ENCODE measurements at places on chromosomes 4 and X.

GRCh38 chr4:2087170-2087569 is 28.0 kb downstream of the NAT8L start:
- DNase-seq: no peak

GRCh38 chr4:8050555-8051206 is 107.9 kb downstream of the ABLIM2 start:
- peak; percentile 5 for DNase-seq

GRCh38 chrX:119036107-119037029 is 36.4 kb upstream of the CT47C1 start:
- no peak for DNase-seq

DNA sequence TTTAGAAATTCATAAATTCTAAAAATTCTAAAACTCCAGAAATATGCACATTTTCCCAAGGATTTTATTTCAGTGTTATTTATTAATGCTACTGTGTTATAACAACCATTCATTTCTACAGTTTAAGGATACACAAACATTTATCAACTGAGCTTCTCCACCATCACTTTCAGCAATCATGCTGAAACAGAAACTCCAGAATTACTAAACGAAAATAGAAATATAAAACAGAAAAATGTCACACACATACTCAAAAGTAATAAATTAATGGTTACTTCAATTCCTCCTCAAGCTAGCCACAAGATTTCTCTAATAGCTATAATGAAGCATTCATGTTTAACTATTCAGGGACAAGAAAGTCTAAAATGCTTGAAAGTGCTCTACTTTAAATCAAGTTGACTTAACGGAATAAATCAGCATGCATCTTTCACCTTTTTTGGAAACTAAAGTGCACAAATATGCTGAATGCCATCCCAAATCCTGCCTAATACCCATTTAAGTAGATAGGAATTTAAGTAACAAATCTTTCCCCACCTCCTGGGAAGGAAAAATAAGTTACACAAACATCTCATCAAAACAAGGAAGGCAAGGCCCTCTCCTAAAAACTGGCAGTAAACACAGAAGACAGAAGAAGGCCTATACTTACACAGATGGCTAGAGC is 563 bp downstream of the FAM13A start:
- no peak for DNase-seq

GRCh38 chr4:94489098-94489497 is 37.4 kb downstream of the PDLIM5 start:
- no peak for DNase-seq

- no peak for DNase-seq
Measured at GRCh38 chr4:106056914-106057313, 161.6 kb downstream of the NPNT start.

DNA sequence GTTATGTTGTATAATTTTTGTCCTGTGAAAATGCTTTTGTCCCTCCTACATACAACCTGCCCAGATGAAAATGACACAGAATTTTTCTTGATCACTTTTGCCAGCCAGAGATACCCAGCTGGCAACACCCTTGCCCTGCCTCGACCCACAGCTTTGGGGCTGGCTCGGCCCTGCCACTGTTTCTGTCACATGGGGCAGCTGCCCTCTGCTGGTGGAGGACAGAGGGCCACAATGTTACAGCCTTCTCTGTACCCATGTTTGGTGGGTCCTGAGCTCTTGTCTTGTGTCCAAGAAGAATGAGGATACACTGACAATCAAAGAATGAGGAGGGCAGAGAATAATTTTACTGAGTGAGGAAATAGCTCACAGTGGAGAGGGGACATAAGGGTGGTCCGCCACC is 31.1 kb downstream of the BMP15 start:
- DNase-seq: no peak

GRCh38 chr4:82898322-82899243 is 2.0 kb upstream of the THAP9 start:
- DNase-seq: peak; percentile 87

DNA sequence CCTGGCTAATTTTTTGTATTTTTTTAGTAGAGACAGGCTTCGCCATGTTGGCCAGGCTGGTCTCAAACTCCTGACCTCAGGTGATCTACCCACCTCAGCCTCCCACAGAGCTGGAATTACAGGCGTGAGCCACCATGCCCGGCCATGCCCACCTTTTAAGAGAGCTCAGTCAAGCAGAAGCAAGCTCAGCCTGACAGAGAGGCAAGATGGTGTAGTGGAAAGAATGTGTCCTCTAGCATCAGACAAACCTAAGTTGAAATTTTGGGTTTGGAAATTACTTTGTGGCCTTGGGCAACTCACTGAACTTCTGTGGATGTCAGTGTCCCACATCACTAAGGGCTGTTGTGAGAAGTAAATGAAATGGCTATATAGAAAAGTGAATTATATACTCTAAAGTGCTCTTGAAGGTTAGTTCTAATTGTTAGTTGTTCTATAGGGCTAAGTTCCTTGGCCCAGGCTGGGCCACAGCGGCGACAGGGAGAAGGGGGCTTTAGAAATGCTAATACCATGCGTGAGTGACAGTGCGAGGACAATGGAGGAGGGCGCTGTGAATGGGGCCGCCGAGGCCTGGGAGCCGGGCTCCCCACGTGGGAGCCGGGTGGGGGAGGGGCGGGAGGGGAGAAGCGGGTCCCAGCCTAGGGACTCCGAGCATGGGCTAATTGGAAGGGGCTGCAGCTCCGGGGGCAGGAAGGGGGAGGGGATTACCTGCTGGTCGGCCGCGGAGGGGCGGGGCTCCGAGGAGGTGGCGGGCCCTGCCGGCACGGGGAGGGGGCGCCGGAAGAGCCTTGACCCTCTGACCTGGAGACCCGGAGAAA is 15.6 kb downstream of the PJA1 start:
- no peak for DNase-seq

DNA sequence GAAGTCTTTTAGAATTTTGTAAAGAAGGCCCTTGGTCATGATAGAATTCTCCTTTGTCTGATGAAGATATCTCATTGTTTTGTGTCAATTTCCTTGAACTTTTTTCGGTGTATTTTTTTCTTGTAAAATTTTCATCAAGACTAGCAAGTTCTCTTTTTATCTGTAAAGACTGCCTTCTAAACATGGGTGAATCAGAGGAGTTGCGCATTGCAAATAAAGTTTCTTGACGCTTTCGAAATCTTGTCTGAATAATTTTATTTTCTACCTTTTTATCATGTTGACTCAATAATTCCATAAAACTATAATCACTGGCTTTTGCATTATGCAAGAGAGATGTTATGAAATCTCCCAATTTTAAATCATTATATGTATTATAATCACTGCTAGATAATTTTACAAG is 66.2 kb downstream of the NCAPG start:
- no peak for DNase-seq

GRCh38 chrX:46777971-46778810 is 19.3 kb upstream of the SLC9A7 start:
- no peak for DNase-seq

GRCh38 chr4:170872794-170873193 is 783.0 kb upstream of the AADAT start:
- no peak for DNase-seq

DNA sequence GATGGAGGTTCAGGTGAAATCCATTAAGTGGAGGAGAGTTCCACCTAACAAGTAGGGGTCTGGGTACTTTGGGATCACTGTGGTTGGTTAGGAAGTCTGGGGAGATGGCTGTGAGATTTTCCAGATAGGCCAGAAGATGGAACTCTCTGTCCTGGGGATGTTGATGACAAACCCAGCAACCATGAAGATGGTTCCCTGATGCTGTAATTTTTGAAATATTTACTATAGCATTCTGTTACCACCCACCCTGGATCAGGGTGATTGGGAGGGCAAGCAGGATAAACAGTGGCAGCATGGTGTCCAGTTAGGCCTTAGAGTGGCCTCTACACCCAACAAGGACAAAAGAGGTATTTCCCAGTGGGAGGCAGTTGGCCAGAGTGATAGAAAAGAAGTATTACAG is 15.9 kb upstream of the NELFA start:
- no peak for DNase-seq

DNA sequence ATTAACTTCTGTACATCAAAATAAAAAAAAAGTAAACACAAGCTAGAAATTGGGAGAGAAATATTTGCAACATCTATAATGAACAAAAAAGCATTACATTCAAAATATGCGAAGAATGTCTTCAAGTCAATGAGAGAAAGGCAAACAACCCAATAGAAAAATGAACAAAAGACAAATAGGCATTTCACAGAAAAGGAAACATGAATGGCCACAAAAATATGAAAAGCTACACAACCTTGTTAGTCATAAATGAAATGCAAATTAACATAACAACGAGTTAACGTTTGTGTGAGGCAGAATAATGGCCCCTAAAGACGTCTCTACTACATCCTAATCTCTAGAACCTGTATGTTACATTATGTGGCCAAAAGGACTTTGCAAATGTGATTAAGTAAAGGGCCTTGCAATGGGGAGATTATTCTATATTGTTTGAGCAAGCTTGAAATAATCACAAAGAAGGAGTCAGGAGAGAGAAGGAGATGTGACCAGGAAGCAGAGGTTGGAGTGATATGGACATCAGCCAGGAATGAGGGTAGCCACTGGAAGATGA is 86.8 kb downstream of the WDFY3 start:
- DNase-seq: no peak

- DNase-seq: no peak
Measured at GRCh38 chr4:108483079-108483478, 137.3 kb upstream of the RPL34 start.

DNA sequence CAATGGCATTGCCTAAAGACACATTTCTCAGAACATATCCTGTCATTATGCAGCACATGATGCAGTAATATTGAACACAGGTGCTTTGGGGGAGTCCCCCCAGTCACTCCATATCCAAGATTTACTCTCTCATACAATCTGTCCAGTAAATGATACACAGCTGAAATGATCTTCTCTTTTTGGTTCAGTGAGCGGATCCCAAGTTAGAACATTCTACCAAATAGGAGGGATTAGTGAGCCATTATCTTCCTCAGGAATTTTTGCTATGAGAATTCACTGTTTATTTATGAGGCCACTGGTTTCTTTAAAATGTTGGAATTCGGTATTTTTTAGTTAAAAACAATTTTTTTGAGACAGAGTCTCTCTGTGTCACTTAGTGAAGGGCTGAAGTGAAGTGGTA is 96.5 kb downstream of the TRAPPC11 start:
- DNase-seq: no peak

GRCh38 chr4:42248972-42249371 is 96.5 kb upstream of the BEND4 start:
- DNase-seq: no peak

DNA sequence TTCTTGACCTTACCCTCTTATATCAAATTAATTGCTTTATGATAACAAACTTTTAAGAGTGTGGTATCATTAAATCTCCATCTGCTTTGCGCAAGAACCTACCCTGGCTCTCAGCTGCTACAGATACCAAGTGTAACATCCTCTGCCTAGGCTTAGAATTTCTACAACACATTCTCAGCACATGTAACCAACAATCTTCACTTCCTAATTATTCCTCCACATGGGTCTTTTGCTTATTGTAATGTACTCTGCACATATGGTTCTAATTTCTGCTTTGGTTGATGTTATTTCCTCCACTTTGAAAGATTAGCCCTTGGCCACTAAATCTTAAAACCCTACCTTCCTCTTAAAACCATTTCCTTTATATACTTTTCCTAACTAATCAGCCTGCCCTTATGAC is 242.4 kb downstream of the ARHGAP24 start:
- no peak for DNase-seq

- DNase-seq: no peak
Measured at GRCh38 chr4:181278941-181279340, 964.3 kb upstream of the TENM3 start.

GRCh38 chr4:36502350-36502749 is 220.9 kb downstream of the DTHD1 start:
- no peak for DNase-seq

- DNase-seq: no peak
Measured at GRCh38 chr4:94208266-94208665, 601 bp downstream of the SMARCAD1 start.

GRCh38 chrX:135094726-135095125 is 25.6 kb downstream of the ETDB start:
- DNase-seq: no peak

- DNase-seq: no peak
Measured at GRCh38 chr4:158102904-158103303, 69.9 kb downstream of the GASK1B start.

GRCh38 chrX:98480606-98481005 is 1596.9 kb downstream of the RPA4 start:
- DNase-seq: no peak

- DNase-seq: no peak
Measured at GRCh38 chrX:16112428-16112827, 10.9 kb upstream of the GRPR start.

GRCh38 chrX:2484721-2485648 is 15.8 kb downstream of the DHRSX start:
- DNase-seq: peak; percentile 39

- no peak for DNase-seq
Measured at GRCh38 chr4:152588869-152589268, 53.0 kb upstream of the FBXW7 start.

- DNase-seq: no peak
Measured at GRCh38 chrX:97268182-97268680, 384.5 kb downstream of the RPA4 start.

DNA sequence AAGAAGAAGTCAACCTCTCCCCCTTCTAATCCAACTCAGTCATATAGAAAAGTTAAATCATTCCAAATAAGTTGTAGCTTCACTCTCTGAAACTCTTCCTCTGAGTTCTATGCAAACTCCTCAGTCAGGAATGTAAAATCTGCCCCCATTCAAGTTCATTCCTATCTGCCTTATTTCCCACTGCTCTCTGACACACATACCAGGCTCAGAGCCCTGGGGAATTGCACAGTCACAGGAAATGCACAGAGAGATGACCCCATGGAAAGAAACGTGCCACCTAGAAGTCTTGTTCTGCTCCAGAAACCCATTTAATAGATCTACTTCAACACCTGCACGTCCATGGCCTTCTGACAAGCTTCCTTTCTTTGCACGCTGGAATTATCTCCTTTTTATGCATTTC is 236.0 kb upstream of the VCX3A start:
- DNase-seq: no peak

- no peak for DNase-seq
Measured at GRCh38 chrX:38081909-38082308, 75.6 kb downstream of the SYTL5 start.

- no peak for DNase-seq
Measured at GRCh38 chrX:10165580-10166247, 8.9 kb downstream of the CLCN4 start.

GRCh38 chrX:149074398-149074797 is 430.7 kb downstream of the IDS start:
- peak; percentile 43 for DNase-seq

- DNase-seq: no peak
Measured at GRCh38 chrX:11367609-11368430, 74.6 kb downstream of the AMELX start.

GRCh38 chr4:2787230-2788100 is 5.4 kb upstream of the SH3BP2 start:
- no peak for DNase-seq

- DNase-seq: no peak
Measured at GRCh38 chr4:91127192-91127591, 1000.0 kb downstream of the CCSER1 start.

DNA sequence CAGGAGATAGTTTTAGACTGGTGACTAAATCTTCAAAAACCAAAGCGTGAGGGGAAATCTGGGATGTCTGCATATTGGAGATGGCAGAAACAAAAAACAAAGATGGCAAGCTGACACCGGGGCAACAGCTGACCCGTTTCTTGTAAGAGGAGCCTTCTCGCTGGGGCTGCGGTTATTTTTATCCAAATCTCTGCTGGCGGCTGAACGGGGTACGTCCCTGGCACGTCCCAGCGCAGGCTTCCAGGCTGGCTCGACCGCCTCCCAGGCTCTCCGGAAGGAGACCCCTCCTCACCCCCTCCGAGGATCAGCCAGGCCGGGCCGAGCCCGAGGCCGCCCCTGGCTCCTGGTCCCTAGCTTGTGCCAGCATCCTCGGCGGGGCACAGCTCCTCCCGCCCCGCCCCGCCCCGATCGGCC is 403 bp downstream of the SGCB start:
- no peak for DNase-seq

Data from stromal cell of bone marrow (primary cell).